ENCODE measurements at places on chromosomes 1 and 21.

- no peak for DNase-seq
These were observed 14.5 kb downstream of the SAMD11 start for GRCh38 chr1:938088-938683.

DNA sequence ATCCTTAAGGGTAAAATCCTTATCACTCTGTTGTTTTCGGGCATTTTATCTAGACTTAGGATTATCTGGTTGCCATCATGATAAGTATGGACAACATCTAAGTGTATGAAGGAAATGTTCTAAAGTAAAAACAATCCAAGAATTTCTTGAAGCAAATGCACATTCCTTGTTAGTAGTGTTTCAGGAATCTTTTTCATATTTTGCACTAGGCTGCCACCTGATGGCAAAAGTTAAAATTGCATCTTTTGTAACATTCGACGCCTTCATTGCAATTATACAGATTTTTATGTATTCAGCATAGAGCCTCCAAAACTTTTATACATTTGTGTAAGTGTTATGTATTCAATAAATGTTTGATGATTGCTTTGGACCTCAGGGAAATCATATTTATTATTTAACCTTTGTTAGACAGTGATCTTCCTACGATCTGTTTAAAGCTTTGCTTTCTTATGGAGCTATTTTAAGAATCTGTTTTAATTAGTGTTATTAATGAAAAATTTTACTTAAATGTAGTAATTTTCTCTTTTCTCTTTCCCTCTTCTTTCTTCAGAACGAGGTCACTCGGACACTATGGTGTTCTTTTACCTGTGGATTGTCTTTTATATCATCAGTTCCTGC lies 49.4 kb upstream of the KIAA1614 start:
- peak; percentile 35 for DNase-seq

- no peak for DNase-seq
These were observed 121.4 kb downstream of the ATG4C start for GRCh38 chr1:62905309-62905708.

- no peak for DNase-seq
These were observed 432.9 kb downstream of the SETD4 start for GRCh38 chr21:35627462-35627861.

DNA sequence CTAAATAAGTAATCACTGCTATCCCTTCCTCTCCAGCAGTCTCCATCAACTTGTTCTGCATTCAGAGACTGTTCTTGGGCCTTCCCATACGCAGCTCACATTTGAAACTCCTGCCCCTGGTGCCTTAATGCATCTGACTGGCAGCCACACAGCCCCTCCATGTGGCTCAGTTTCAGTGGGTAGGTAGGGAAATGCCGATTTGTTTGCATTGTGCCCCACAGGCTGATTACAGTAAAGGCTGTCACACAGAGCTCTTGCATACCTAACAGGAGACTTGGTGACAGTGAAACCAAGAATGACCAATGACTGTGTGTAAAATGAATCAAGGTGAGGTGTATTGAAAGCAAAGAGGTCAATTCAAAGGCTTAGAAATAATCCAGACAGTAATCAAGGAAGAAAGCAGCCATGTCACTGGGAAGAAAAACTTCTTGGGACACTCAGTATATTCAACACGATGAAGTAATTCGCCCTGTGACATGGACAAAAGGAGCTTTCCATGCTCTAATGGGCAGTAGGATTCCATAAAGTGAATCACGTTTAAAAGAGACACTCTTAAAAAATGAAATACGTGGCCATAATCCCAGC lies 12.7 kb upstream of the B3GALNT2 start:
- DNase-seq, result no peak

GRCh38 chr1:15667362-15667761 lies 16.8 kb upstream of the PLEKHM2 start:
- DNase-seq, result no peak

GRCh38 chr1:246104927-246105326 lies 402.2 kb downstream of the SMYD3 start:
- DNase-seq, result no peak

DNA sequence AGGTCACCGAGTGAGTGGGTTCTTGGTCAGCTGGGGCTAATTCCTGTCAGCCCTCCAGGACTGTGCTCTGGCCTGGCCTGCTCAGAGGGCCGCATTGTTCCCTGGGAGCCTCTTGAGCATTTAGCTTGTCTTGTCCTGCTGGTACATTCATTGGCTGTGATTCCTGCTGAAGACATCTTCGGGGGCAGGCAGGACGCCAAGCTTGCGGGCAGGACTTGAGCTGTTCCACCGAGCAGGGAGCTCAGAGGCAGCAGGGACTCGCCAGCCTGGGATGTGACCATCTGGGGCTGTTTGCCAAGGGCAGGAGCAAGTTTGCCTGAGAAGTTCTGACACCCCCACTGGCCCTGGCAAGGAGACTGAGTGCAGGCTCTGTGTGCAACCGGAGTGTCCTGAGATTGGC lies 7.0 kb upstream of the SLC26A9 start:
- DNase-seq, result no peak

DNA sequence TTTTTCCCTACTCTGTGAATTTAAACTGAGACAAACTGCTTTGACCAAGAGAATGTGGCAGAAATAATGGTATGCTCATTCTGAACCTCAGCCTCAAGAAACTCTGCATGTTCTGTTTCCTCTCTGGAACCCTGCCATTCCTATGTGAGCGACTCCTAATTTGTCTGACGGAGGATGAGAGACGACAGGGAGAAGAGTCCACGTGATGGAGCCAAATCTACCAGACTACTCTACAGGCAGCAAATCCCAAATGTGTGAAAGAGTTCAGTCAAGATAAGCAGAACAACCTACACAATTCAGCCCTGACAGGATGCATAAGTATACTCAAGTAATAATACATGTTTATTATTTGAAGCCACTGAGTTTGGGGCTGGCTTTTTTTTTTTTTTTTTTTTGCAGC lies 153.5 kb downstream of the DPYD start:
- DNase-seq, result no peak

- no peak for DNase-seq
These were observed 12.6 kb upstream of the DENND1B start for GRCh38 chr1:197787623-197788536.

- DNase-seq, result no peak
These were observed 510.5 kb downstream of the PLPP3 start for GRCh38 chr1:56068908-56069307.

- DNase-seq, result no peak
These were observed 169.5 kb downstream of the ATP6V1G3 start for GRCh38 chr1:198370996-198371395.

DNA sequence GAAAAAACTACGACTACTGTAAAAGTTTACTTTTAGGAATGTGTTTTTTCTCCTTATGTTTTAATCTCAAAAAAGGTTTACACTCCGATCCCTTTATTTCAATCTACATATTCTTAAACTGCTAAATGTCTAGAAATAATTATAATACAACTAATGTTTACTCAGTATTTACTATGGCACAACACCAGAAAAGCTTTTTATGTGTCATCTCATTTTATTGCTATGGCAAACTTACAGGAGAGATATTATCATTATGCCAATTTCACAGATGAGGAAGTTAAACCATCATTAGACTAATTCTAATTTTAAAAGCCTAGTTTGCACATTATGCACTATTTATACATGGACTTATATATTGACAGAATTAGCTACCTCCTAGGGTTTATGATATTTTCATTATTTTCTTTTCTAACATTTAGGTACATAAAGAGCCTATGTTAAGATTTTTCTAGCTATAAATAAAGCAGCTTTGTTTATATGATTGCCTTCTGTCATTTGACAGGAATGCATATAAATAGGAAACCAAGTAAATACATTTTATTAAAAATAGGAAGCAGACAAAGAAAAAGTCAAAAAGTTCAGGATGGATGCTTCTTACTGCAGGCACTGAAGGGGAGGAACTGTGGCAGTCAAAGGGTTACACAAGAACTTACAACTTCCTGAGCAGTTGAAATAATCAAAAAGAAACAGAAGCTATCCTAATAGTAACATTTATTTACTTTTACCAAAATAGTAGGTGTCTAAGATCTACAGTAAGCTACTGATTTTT lies 442.4 kb downstream of the LTN1 start:
- no peak for DNase-seq

DNA sequence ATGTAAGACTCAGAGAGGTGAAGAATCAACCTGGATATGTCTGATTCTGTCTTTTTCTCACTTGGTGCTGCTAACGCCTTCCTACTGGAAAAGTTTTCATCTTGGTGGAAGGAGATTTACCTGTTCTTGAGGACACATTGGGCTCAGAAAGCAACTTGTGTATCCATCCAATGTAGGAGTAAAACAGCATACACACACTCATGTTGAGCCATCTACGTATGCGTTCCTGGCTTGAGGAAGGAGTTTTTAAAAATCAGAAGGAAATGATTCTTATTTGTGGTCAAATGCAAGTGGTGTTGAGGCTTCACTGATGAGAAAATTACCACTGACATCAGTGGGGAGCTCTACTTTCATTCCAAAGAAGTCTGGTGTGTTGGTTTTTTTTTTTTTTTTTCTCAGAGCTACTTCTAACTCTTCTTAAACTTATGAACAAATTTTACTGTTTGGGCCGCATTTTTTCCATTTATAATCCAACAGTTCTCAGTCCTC lies 25.6 kb downstream of the XCL2 start:
- no peak for DNase-seq
